ENCODE measurements at places on chromosomes 1 and 21.

- DNase-seq: no peak
Measured at GRCh38 chr1:2860476-2861142, 59.1 kb upstream of the TTC34 start.

GRCh38 chr1:34663031-34663430 is 91.8 kb upstream of the GJB5 start:
- no peak for DNase-seq

DNA sequence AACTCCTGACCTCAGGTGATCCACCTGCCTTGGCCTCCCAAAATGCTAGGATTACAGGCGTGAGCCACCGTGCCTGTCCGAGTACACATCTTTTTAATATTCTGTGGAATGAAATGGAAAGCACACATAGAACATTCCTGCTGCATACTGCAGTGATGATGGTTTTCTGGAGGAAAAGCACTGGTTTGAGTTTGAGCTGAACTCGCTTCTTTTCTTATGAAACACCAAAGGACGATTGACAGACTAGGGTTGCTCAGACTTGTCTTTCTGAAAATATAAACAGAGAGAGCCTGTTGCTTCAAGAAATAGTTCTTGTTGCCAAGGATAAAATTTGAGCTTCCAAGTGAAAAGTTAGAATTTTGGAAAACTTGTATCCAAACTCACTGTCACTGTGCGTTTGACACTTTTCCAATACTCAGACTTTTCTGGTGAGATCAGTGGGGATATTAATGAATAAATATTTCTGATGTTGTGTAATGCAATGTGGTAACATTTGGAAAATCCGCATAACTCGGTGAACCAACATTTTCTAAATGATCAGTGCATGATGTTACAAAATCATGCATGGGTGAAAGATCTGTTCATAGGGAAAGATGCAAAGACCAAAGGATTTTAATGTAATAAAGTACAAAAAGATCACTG is 15.0 kb upstream of the ERMAP start:
- no peak for DNase-seq

DNA sequence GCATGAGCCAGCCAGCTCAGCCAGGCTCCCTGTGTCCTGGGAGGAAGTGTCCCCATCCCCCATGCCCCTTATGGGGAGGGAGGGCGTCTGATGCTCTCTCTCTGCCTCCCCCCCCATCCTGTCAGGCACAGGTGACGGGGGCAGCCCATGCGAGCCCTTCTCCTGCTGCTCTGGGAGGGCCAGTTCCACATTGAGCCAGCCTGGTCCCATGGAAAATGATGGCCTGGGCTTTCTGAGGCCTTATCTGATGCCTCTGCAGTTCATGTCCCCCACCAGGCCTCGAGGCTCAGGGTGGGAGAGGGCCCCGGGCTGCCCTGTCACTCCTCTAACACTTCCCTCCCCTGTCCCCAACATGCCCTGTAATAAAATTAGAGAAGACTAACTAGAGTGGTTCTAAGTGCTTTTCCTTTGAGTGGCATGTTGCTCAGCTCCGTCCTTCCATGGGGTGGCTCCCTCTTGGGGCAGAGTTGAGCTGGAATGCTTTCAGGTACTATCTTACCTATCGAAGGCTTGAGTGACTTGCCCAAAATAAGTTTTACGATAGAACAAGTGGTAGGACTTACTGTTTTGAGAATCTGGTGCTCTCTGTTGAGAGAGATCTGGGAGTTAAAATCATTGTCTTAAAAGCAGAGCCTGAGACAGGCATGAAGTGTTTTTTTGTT is 1.8 kb upstream of the MTFR1L start:
- no peak for DNase-seq

- DNase-seq: no peak
Measured at GRCh38 chr21:42563686-42564085, 50.0 kb downstream of the SLC37A1 start.

DNA sequence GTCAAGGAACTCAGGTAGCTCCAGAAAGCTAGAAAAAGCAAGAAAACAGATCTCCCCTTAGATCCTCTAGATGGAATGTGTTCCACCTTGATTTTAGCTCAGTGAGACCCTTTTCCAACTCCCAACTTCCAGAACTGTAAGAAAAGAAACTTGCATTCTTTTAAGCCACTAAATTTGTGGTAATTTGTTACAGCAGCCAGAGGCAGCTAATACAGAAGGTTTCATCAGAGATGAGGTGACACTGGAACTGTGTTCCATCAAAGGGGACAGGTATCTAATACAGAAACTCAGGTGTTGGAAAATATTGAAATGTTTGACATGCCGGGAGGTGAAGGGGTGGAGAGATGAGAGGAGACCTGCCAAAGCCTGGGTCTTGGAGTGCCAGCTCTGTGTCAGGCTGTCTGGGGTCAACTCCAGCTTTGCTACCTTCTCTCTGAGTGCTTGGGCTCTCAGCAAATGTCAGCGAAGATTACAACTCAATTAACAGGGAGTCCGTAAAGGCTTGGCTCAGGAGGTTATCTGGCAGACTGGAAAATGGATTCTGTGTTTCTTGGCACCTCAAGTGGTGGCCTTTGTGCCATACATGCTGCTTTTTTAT is 71.3 kb downstream of the PLPP3 start:
- no peak for DNase-seq
